ENCODE measurements at places on chromosomes 3 and 15.
A peak's percentile ranks its signal among the peaks of the same experiment; 100 is the strongest.

DNA sequence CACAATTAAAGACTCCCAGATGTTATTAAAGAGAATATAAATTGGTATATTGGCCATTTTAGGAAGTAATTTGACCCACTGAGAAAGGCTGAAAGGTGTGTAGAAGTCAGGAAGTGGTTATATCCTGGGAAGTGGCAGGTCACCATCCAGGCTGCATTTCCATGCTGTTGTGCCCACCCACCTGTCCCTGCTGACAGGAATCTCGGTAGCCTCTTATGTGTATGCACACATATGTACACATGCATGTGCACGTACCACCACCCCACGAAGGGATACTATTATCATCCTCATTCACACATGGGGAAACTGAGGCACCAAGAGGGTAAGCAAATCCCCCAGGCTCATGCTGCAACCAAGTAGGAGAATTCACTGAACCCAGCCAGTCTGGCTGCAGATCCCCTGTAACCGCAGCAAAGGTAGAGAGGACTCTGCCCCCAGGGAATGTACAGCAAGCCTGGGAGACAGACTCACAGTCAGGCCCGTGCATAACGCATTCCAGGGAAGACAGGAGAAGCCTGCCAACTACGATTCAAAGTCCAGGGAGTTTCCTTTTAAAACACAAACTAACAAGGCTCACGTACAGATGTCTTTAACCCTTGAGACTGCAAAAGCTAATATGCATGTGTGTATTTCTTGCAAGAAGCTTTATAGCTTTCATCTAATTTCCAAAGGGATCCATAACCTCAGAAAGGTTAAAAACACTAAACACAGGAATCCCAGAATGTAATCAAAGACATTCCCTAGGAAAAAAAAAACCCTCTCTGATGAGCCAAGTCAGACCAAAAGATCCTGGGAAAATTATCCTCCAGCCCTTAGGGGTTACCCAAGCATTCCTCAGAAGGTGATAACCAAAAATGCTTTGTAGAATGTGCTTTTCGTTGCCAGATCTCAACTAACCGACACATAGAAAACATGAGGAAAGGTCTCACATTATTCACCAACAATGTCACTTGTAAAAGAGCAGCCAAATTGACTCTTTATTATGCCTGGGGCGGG, 129.6 kb downstream of the ADAMTS17 start:
- DNase-seq = no peak

GRCh38 chr15:36815786-36816185, 236.4 kb downstream of the CDIN1 start:
- no peak for DNase-seq

GRCh38 chr15:101723171-101723873, 951 bp downstream of the TARS3 start:
- DNase-seq = peak; percentile 38

GRCh38 chr3:8336456-8336855, 165.2 kb upstream of the LMCD1 start:
- no peak for DNase-seq

DNA sequence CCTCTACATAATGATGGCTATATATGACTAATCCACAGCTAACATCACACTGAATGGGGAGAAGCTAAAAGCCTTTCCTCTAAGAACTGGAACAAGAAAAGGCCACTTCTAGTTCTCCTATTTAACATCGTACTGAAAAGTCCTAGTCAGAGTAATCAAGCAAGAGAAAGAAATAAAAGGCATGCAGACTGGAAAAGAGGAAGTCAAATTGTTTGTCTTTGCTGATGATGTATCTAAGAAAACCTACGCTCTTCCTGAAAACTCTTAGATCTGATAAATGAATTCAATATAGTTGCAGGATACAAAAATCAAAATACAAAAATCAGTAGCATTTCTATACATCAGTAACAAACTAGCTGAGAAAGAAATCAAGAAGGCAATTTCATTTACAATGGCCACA, 116.9 kb downstream of the TP63 start:
- DNase-seq = no peak

DNA sequence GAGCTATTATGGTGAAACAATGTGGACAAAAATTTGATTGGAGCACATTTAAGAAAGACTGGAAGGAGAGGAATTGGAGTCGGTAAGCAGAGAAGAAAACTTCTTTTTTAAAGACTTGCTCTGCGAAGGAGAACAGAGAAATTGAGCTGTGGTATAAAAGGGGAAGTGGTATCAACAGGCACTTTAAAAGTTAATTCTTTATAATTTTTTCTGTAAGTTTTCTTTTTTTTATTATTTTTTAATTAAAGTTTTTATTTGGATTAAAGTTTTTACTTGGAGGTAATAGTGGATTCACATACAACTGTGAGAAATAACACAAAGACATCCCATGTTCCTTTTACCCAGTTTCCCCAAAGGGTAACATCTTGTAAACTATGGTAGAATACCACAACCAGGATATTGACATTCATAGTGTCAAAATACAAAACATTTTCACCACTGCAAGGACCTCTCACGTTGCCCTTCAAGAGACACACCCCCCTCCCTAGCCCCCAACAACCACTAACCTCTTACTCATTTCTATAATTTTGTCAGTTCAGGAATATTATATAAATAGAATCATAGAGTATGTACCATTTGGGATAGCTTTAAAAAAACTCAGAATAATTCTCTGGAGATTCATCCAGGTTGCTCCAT, 33.8 kb upstream of the XIRP1 start:
- DNase-seq = no peak

DNA sequence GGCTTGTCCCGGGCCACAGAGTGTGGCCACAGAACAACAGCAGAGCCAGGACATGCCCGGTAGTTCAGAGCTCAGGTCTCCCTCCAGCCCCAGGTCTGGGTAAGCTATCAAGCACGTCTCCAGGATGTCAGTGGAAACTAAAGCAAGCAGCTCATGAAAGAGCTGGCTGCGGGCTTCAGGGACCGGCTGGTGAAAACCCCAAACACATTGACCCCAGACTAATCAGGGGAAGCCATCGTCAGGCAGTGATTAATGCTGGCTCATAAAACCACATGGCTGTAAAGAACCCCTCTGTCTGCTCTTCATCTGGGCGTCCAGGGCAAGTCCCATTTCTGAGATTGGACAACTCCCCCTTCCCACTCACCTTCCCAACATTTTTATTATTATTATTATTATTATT, 37.8 kb downstream of the LMCD1 start:
- no peak for DNase-seq

- no peak for DNase-seq
Measured at GRCh38 chr3:150073513-150073912, 102.8 kb upstream of the PFN2 start.

DNA sequence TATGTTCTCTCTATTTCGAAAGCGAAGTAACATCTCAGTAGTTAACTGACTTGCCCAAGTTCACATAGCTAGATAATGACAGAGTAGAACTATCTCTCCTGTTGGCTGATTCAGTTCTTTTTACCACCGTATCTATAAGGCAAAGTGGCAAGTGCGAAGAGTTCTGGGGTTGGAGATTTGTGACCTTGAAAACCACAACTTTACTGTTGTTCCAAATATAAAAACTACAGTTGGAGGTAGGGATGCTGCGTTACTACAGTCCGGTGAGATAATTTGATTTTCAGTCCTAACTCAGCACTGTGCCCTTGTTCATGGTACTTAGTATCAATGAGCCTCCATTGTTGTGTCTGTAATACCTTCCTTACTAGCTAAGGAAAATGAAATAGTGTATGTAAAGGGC, 71.2 kb upstream of the GOLGA8B start:
- DNase-seq = no peak

- no peak for DNase-seq
Measured at GRCh38 chr15:78992416-78993256, 47.8 kb upstream of the CTSH start.

- DNase-seq = no peak
Measured at GRCh38 chr3:111747490-111747889, 111.6 kb upstream of the PHLDB2 start.

DNA sequence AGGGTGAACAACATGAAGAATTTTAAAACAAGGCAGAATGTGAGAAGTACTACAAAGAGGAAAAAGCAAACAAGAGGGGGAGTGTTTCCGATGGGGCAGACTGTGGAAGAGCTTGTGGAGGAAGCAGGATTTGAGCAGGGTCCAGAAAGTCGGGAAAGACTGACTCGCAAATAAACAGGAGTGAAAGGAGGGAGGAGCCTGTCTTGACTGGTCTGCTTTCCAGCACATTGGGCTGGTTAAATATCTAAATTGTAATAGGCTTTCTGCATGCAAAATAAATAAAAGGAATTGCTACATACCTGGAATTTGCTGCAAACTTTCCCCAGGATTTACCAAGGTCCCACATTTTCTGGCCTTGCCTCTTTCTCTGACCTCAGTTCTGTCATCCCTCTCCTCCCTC, 132.1 kb downstream of the RORA start:
- no peak for DNase-seq

- DNase-seq = no peak
Measured at GRCh38 chr3:156353563-156353962, 201.4 kb downstream of the SSR3 start.

GRCh38 chr3:149535333-149535685, 60.8 kb downstream of the TM4SF4 start:
- no peak for DNase-seq

- no peak for DNase-seq
Measured at GRCh38 chr3:99199021-99199420, 297.5 kb upstream of the DCBLD2 start.

GRCh38 chr15:74621936-74622335, 6.3 kb downstream of the CLK3 start:
- no peak for DNase-seq

DNA sequence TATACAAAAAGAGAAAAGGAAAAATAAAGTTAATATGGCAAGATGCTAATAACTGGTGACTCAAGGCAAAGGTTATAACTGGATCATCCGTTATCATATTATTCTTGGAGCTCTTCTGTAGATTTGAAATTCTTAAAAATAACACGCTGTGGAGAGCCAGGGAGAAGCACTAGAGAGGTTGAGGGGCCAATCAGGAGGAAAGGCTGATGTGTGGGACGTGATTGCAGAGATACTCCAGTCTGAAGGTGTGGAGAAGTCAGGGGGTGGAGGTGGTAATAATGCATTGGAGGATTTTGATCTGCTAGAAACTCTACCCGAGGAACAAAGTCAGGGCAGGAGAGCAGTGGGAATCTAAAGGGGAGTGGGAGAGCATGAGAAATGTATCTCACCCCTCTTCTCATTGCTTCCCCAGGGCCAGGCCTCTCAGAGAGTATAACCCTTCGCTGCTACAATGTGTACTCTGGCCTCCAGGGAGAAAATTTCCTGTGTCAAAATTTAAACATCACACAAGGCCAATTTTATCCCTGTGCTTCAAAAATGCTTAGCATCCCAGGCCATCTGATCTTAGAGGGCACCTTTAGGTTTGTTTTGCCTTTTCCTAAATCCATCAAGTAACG, 211.5 kb upstream of the SEMA6D start:
- no peak for DNase-seq

DNA sequence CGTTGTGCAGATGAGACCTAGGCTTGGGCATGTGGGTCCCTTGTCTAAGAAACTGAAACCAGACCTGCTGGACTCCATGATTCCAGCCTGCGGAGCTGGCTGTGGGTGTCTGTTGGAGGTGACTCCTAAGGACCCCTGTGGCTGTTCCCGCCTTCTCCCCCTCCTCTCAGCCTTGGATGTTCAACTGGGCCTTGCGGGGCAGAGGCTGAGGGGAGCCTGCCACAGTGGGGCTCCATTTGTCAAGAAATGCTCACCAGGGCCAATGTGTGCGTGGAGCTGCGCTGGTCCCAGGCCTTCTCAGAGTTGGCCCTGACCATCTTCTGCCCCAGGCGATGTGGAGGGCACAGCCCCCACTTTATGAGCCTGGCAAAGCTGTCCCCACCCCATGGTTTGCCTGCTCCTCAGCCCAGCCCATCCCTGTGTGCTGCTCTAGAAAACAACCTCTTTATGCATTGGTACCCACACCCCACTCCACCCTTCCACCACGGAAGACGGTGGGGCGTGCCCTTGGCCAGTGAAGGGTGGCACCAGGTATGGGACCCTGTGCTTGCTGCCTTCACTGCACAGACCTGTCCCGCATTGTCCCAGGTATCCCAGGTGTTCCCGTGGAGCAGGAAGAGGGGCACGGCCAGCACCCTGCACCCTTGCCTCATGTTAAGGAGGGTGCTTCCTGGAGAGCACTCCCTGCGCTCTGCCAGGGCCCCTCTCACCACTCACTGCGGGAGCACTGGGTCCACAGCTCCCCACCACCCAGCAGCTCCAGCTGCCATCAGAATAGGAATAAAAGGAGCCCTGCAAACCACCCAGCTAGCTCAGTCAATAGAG, 7.9 kb downstream of the MESP2 start:
- no peak for DNase-seq

DNA sequence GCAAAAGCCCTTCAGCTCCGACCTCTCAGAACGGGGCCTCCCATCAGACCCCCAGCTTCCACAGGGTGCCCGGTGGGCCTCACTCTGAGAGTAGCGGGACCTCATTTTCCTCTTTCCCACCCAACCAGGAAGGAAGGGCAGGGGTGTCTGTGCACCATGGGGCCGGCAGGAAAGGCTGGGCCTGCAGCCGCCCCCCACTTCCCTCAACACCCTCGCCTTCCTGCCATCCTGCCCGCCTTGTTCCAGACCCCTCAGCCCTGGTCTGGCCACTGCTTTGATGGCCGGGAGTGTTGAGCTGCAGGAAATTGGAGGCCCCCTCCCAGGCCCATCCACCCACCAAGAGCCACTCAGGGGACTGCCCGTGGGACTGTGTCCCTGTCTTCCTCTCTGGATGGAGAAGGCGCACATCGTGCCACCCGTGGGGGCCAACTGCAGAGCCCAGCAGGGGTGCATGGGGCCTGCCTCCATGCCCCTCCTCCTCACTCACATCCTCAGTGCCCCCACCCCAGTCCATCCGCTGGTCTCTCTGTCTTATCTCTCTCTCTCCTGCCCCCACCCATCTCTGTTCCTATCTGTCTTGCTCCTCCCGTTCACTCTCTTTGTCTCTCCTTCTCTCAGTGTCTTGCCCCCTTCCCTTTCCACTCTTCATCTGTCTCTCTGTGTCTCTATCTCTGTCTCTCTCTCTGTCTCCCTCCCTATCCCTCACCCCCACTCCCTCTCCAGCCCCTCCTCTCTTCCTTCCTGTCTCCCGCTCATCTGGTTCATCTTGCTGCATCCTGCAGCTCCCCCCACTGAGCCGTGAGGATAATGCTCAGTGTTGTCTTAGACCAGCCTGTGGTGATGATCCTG, 1.8 kb upstream of the PLXND1 start:
- no peak for DNase-seq

- no peak for DNase-seq
Measured at GRCh38 chr15:25545017-25545416, 106.2 kb upstream of the UBE3A start.

DNA sequence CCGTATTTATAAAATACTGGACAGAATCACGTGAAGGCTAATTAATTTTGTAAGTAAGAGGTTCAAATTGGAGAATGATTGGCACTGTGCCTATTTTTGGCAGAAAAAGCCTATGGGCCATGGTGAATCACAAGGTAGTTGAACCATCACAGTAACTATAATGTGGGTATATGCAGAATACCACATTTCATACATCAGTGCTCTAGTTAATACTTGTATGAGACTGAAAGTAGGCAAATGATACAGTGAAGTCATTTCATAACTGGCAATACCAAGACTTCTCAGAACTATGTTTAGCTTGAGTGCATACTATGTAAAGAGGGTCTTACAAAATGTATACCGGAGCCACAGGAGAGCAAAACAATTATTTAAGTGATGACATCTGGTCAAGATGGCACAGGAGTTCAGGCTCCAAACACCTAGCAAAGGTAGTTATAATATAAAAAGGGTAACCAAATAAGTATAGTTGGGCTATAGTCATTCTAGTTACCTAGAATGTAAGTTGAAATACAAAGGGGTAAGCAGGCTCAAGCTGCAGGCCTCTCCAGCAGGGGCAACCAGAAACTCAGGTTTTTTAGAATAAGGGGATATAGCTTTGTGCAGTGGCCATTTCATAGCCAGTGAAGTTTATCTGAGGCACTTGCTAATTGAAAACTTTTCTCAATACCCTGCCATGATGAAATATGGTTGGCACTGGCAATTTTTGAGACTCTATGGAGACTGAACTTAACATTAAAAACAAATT, 19.1 kb downstream of the GPR160 start:
- DNase-seq = no peak
